H9 (cell line): ENCODE measurements at places on chromosomes 5 and 9.
A peak's percentile ranks its signal among the peaks of the same experiment; 100 is the strongest.

DNA sequence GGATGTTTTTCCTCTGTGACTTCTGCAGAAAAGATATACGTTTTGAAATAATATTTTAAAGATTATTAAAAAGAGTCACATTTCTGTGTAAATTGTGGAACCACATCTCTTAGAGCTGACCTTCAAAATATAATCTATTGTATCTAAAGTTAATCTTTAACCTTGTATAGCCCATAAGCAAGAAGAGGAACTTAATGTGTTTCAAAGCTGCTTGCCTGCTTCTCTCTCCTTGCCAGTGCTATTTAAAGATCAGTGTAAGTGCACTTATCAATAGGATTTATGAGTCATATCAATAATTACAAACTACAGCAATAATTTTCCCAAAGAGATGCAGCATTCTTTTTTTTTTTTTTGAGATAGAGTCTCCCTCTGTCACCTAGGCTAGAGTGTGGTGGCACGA is 29.4 kb upstream of the GDA start:
- DNase-seq, result no peak

GRCh38 chr9:82608487-82608886 is 454.5 kb downstream of the RASEF start:
- DNase-seq, result no peak

DNA sequence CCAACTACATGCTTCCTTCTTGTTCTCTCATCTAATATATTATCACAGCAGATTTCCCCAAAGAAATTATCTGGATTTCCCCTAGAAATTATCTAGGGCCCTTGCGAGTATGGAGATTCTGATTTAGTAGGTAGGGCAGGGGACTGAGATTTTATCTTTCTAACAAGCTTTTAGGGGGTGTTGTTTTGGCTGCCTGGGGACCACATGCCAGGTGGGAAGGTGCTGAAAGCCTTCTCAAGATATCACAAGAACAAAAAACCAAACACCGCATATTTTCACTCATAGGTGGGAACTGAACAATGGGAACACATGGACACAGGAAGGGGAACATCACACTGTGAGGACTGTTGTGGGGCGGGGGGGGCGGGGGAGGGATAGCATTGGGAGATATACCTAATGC is 146.5 kb upstream of the CDH10 start:
- DNase-seq, result no peak

DNA sequence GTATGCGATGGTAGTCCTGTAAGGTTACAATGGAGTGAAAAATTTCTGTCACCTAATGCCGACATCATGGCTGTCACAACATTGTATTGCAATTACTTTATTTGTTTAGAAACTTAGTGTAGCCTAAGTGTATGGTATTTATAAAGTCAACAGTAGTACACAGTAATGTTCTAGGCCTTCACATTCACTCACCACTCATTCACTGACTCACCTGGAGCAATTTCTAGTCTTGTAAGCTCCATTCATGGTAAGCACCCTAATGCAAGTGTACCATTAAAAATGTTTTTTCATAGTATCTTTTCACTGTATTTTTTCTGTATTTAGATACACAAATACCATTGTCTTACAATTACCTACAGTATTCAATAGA is 58.5 kb downstream of the ATP10B start:
- DNase-seq, result no peak

- peak; percentile 74 for DNase-seq
These were observed 23.8 kb downstream of the KLF4 start for GRCh38 chr9:107465467-107466451.

- DNase-seq, result no peak
These were observed 28.9 kb downstream of the NEURL1B start for GRCh38 chr5:172670005-172670402.

GRCh38 chr5:173625673-173626504 is 9.4 kb upstream of the BOD1 start:
- no peak for DNase-seq

GRCh38 chr9:36959681-36960574 is 74.1 kb downstream of the PAX5 start:
- peak; percentile 13 for DNase-seq

- DNase-seq, result no peak
These were observed 18.5 kb upstream of the SNAPC3 start for GRCh38 chr9:15404171-15404570.

- DNase-seq, result no peak
These were observed 18.9 kb downstream of the FNBP1 start for GRCh38 chr9:130023994-130024596.

- DNase-seq, result no peak
These were observed 5.2 kb downstream of the DNM1 start for GRCh38 chr9:128208386-128208785.

GRCh38 chr5:103745353-103746065 is 182.9 kb upstream of the NUDT12 start:
- DNase-seq, result no peak

- DNase-seq, result no peak
These were observed 8.6 kb downstream of the FSTL4 start for GRCh38 chr5:133603711-133604110.

DNA sequence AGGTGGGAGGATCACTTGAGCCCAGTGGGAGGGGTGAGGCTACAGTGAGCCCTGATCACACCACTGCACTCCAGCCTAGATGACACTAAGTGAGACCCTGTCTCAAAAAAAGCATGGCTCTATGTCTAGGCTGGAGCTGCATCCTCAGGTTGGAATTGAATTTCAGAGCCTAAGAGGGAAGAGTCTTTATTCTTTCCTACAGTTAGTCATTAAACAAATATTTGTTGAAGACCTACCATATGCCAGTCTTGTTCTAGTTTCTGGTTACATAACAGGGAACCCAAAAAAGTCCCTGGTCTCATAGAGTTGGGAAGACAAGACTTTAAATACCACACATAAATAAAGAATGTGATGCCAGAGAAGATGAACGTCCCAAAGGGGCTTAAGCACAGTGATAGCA is 6.9 kb upstream of the GRPEL2 start:
- DNase-seq, result no peak

GRCh38 chr5:110268985-110269384 is 457.5 kb downstream of the TMEM232 start:
- no peak for DNase-seq

DNA sequence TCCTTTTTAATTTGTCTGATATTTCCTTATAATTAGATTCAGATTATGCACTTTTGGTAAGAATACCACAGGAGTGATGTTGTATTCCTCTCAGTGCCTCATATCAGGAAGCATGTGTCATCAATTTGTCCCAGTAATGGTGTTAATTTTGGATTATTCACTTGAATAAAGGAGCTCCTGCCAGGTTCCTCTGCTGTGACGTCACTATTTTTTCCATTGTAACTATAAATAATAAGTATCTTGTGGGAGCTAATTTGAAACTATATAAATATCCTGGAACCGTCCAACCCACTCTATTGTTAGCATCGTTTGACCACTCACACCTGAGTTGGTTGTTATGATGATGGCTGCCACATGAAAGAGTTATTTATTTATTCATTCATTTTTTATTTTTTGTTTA is 107.9 kb downstream of the INVS start:
- DNase-seq, result no peak

GRCh38 chr9:86902991-86903733 is 44.1 kb downstream of the GAS1 start:
- peak; percentile 67 for DNase-seq

- DNase-seq, result no peak
These were observed 76.6 kb upstream of the DAB2 start for GRCh38 chr5:39501397-39501796.

- no peak for DNase-seq
These were observed 9.3 kb downstream of the PCDHGA12 start for GRCh38 chr5:141439411-141440141.

GRCh38 chr5:62592558-62592957 is 13.9 kb downstream of the LRRC70 start:
- DNase-seq, result no peak

GRCh38 chr5:113067635-113068344 is 91.2 kb downstream of the DCP2 start:
- DNase-seq, result peak; percentile 24

- DNase-seq, result no peak
These were observed 60.5 kb downstream of the CTSL start for GRCh38 chr9:87786423-87786822.

DNA sequence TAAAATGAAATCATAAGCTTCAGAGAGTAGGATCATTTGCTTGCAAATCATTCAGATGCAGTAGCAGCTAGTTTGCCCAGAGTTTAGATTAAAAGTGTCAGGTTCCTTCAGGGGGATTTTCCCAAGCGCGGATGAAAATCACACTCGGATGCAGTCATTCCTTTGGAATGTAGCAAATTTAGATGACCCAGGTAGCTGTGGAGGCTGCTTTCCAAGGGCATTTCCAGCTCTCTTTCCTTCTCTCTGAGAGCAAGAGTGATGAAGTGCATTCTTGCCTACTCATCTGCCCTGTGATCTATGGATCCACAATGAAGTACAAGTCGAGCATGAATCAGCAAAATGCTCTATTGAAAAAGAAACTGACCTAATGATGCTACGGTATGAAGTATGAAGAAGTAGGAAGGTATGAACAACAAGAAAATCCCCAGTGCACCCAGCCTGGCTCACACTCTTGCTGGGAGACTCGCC is 200.2 kb downstream of the PLK2 start:
- DNase-seq, result peak; percentile 59

DNA sequence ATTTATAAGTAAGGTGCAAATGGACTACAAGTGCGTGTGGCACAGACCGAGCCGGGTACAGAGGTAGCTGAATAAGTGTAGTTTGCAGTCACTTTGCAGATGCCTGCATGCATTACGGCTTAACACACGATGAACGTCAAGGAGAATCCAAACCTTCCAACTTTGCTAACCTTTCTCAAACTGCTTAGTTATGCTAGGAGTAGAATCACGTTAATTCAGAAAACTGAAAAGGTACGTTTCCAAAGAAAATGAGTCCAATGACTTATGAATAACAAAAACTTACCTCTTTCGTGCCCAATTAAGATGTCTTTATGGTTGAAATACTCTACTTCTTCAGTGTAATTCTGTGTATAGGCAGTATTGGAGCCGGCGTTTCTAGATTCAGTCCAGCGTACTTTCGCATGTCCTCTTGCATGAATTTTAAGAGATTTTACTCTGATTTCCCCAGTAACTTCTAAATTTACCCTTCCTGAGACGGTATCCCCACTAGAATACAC is 539 bp downstream of the ARRDC3 start:
- no peak for DNase-seq

GRCh38 chr9:100690438-100690837 is 112.6 kb downstream of the CAVIN4 start:
- no peak for DNase-seq

- DNase-seq, result no peak
These were observed 588.2 kb downstream of the CDK5RAP2 start for GRCh38 chr9:119991797-119992196.

- DNase-seq, result no peak
These were observed 104.5 kb downstream of the NSG2 start for GRCh38 chr5:174149989-174150388.

- DNase-seq, result no peak
These were observed 114.8 kb downstream of the HSD17B3 start for GRCh38 chr9:96187151-96187555.

- no peak for DNase-seq
These were observed 14.0 kb downstream of the NFX1 start for GRCh38 chr9:33304362-33304761.

DNA sequence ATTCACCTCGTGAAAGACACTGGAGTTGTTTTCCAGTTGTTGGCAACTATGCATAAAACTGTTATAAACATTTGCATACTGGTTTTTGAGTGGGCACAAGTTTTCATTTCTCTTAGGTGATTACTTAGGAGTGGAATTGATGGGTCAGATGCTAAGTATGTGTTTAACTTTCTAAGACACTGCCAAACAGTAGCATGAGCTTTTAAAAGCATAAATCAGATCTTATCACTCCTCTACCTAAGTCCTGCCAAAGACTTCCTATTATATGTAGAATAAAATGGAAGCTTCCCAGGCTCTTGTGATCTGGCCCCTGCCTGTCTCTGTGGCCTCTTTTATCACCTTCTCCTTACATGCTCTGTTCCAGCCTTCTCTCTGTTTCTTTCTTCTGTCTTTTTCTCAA is 72.6 kb downstream of the SH3RF2 start:
- DNase-seq, result no peak
